ENCODE measurements at places on chromosomes 7 and 10.
A peak's percentile ranks its signal among the peaks of the same experiment; 100 is the strongest.

GRCh38 chr10:97200616-97201015 is 14.9 kb upstream of the SLIT1 start:
- DNase-seq = peak; percentile 65

DNA sequence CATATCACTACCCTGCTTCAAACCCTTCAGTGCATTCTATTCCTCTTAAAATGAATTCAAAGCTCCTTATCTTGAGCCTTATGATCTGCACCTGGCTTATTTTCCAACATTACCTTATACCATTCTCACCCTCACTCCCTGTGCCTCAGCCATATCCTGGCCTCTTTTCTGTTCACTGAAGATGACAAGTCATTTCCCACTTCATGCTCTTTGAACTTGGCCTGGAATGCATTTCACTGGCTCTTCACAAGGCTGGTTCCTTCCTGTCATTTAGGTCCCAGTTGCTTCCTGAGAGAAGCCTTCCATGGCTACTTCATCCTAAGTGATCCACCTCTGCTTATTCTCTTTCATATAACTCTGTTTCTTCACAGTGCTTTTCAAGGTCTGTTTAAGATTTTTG is 3.2 kb upstream of the LIPF start:
- DNase-seq = no peak

GRCh38 chr7:107147464-107148393 is 21.1 kb upstream of the HBP1 start:
- DNase-seq = no peak

DNA sequence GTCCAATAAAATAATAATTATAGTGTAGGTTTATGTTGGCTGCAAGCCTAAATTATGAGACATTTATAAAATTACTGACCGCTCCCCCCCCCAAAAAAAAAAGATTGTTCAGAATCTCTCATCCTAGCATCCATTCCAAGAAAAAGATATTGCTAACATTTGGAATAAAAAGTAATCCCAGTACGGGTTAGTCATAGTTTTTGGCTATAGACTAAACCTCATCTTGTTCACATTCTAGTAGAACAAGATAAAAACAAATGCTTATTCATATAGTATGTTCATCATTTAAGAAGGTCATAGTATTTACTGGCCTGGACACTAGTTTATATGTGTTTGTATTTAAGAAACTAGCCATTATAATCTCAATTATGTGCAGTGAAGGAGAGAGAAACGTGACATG is 44.0 kb downstream of the ADK start:
- DNase-seq = no peak

DNA sequence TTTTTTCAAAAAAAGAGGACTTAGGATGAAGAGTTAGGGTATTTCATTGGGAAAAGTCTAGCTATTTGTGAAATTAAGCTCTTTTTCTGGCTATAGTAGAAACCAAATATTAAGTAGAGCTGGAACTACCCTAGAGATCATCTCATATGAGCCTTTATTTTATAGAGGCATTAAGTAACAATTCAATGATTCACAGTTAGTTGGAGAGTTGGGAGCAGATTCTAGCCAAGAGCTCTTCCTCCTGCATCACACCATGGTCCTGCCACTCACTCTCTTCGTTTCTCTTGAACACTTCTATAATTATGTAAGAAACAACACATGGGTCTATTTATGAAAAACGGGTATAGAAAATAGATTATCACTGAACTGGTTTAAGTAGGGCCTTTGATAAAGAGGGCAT is 76.1 kb upstream of the ANK3 start:
- DNase-seq = no peak

DNA sequence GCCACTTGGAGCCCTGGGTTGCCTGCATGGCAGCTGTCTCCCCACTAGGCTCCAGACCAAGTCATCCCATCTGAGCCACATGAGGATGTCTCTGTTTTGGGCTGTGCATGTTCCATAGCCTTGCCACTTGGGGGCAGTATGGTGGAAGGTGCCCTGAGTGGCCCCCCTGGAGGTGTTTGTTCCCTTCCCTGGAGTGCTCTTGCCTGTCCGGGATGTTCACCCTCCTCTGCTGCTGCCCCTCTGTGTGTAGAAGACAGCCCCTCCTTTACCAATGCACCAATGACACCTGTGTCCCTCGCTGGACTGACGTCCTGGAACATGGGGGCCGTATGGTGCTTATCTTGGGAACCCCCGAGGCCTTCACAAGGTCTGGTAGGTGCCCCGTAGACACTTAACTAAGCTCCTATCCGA is 100.2 kb downstream of the ACTR3B start:
- DNase-seq = no peak

- DNase-seq = no peak
Measured at GRCh38 chr7:51046103-51046466, 263.4 kb upstream of the GRB10 start.

Measured in GM12878 (cell line).